ENCODE measurements at places on chromosomes 16 and 17.

- H3K4me3 ChIP-seq, result no peak overlapping the region
- no peak for DNase-seq
- peaks cover 1% of the 10 kb centered on the region for H3K36me3 ChIP-seq
- peaks cover 9% of the 10 kb centered on the region for H3K4me1 ChIP-seq
- H3K27ac ChIP-seq, result no peak overlapping the region
- no peaks in the 10 kb centered on the region for H3K27me3 ChIP-seq
Measured at GRCh38 chr16:27244363-27244755, 24.2 kb downstream of the NSMCE1 start.

DNA sequence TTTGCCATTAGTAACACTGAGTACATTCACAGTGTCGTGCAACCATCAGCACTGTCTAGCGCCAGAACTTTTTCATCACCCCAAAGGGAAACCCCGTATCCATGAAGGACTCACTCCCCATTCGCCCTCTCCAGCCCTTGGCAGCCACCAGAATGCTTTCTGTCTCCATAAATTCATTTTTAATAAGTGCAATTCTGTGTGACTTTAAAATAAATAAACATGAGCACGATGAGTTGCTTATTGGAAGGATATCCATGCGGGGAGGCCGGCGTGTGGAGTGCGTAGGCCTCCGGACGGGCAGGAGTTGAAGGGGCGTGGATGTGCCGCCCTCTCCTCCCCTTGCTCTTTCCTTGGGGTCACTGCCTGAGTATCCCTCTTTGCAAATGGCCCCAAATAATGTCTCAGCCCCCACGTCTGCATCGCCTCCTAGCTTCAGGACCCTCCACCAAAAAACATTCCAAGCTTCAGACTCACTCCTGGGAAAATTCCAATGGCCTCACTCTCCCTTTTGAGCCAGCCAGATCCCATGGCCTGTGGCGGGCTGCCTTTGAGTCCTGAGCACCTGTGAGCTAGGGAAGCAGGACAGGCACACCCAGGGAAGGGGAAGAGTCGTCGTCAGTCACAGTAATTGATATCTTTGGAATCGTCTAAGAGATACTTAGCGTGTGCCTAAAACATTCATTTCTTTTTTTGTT is 306.3 kb downstream of the SEC14L1 start:
- H3K27ac ChIP-seq, result no peak overlapping the region
- DNase-seq, result no peak
- peaks cover 40% of the 10 kb centered on the region for H3K4me1 ChIP-seq
- H3K4me3 ChIP-seq, result no peak overlapping the region

- H3K4me1 ChIP-seq, result peaks cover 23% of the 10 kb centered on the region
- no peaks in the 10 kb centered on the region for H3K27me3 ChIP-seq
- DNase-seq, result peak; percentile 41
- H3K4me3 ChIP-seq, result no peak overlapping the region
- peak overlapping the region; percentile 67 for H3K27ac ChIP-seq
- H3K36me3 ChIP-seq, result no peaks in the 10 kb centered on the region
Measured at GRCh38 chr17:17749921-17750320, 68.7 kb downstream of the RAI1 start.

DNA sequence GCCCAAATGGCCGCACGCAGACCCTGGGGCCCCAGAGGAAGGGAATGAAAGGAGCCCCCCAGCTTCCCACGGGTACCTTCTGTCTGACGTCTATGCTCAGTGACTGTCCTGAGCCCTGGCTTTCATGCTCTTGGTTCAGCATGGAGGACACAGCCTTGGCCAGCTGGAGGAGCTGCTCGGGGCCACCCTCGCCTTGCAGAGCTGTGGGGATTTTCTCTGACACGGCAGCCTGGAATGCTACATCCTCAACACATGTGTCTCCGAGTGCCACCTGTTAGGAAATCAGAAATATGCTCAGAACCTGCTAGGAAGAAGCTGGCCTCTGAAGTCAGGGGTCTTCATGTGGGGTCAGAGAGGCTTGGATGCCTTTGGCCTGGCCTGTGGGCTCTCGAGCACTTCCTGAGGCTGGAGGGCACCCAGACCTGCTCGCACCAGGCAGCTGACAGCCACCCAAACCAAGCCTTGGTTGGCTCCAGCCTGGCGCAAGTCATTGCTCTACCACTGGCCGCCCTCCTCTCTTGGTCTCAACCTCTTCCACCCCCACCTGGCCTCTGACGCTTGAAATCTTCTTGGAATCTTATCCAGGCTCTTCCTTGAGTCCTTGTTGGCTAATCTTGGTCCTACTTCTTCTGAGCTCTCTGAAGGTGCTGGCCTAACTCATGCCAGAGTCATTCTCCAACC is 63.7 kb upstream of the BCO1 start:
- no peaks in the 10 kb centered on the region for H3K36me3 ChIP-seq
- H3K27ac ChIP-seq, result no peak overlapping the region
- H3K4me3 ChIP-seq, result no peak overlapping the region
- no peaks in the 10 kb centered on the region for H3K4me1 ChIP-seq

GRCh38 chr16:85365120-85365519 is 248.0 kb upstream of the GSE1 start:
- no peak for DNase-seq
- H3K4me3 ChIP-seq, result no peak overlapping the region
- no peak overlapping the region for H3K27ac ChIP-seq
- peaks cover 13% of the 10 kb centered on the region for H3K27me3 ChIP-seq
- H3K36me3 ChIP-seq, result no peaks in the 10 kb centered on the region
- H3K4me1 ChIP-seq, result peaks cover 9% of the 10 kb centered on the region

DNA sequence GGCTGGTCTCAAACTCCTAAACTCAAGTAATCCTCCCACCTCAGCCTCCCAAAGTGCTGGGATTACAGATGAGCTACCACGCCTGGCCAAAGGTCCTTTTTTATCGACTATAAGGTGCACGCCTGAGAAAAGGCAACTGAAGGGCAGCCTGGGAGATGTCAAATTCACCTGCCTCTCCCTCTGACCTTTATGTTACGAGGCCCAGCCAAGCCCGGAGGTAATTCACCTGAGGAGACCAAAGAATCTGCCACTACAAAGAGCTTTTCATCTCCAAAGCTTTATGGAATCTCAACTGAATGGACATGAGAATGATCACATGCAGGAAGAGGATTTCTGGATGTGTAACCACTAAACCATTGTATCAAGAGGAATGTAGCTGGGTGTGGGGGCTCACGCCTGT is 37.2 kb downstream of the LYRM1 start:
- no peak overlapping the region for H3K27ac ChIP-seq
- no peaks in the 10 kb centered on the region for H3K4me1 ChIP-seq
- no peaks in the 10 kb centered on the region for H3K27me3 ChIP-seq
- no peak overlapping the region for H3K4me3 ChIP-seq

- H3K4me3 ChIP-seq, result no peak overlapping the region
- H3K4me1 ChIP-seq, result peaks cover 4% of the 10 kb centered on the region
- H3K36me3 ChIP-seq, result peaks cover 2% of the 10 kb centered on the region
- no peaks in the 10 kb centered on the region for H3K27me3 ChIP-seq
- no peak overlapping the region for H3K27ac ChIP-seq
Measured at GRCh38 chr16:14056970-14057369, 14.1 kb upstream of the MRTFB start.

- H3K27ac ChIP-seq, result no peak overlapping the region
- no peak for DNase-seq
- H3K36me3 ChIP-seq, result no peaks in the 10 kb centered on the region
- H3K4me1 ChIP-seq, result peaks cover 5% of the 10 kb centered on the region
- H3K4me3 ChIP-seq, result no peak overlapping the region
Measured at GRCh38 chr17:17363638-17364337, 60.6 kb downstream of the NT5M start.

GRCh38 chr16:65105171-65105570 is 16.7 kb downstream of the CDH11 start:
- no peaks in the 10 kb centered on the region for H3K36me3 ChIP-seq
- no peak overlapping the region for H3K4me3 ChIP-seq
- no peak for DNase-seq

DNA sequence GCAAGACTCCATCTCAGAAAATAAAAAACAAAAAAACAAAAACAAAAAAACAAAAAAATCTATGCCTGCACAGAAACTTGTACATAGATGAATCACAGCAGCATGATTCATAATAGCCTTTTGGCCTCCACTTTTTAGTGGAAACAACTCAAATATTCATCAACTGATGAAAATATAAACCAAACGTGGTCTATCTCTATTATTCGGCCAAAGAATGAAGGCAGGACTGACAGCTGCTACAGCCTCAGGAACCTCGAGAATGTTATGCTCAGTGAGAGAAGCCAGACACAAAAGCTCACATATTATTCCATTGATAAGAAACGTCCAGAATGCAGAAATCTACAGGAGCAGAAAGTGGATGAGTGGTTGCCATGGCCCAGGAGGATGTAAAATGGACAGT is 19.8 kb downstream of the PPL start:
- no peak for DNase-seq
- H3K4me3 ChIP-seq, result no peak overlapping the region
- no peaks in the 10 kb centered on the region for H3K27me3 ChIP-seq
- H3K4me1 ChIP-seq, result peaks cover 8% of the 10 kb centered on the region

DNA sequence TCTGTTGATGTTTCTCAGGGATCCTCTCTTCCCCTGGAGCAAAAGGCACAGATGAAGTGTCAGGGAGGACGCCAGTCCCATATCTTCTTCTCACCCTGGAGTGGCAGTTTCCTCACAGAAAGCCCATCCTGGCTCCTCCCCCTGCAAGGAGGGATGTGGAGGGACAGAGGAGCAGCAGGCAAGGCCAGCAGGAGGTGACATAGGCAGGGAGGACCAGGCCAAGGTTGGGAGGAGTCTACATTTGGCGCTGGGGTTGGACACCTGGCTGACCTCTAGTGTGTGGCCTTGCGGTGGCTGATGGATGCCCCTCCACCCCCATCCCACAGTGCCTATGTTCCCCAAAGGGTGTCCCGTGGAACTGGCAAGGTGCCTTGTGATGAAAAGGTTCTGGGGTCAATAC is 125.4 kb downstream of the SEC14L1 start:
- H3K27me3 ChIP-seq, result peaks cover 9% of the 10 kb centered on the region
- no peak overlapping the region for H3K4me3 ChIP-seq
- no peak overlapping the region for H3K27ac ChIP-seq
- H3K4me1 ChIP-seq, result peaks cover 12% of the 10 kb centered on the region

- no peak for DNase-seq
- peaks cover 11% of the 10 kb centered on the region for H3K36me3 ChIP-seq
- H3K4me1 ChIP-seq, result no peaks in the 10 kb centered on the region
- H3K4me3 ChIP-seq, result no peak overlapping the region
Measured at GRCh38 chr17:60311936-60312335, 80.0 kb downstream of the USP32 start.

- peaks cover 16% of the 10 kb centered on the region for H3K4me1 ChIP-seq
- peak overlapping the region; percentile 1 for H3K4me3 ChIP-seq
- H3K27me3 ChIP-seq, result no peaks in the 10 kb centered on the region
- DNase-seq, result no peak
- peak overlapping the region; percentile 93 for H3K27ac ChIP-seq
Measured at GRCh38 chr16:29943846-29944799, 17.8 kb upstream of the TMEM219 start.

DNA sequence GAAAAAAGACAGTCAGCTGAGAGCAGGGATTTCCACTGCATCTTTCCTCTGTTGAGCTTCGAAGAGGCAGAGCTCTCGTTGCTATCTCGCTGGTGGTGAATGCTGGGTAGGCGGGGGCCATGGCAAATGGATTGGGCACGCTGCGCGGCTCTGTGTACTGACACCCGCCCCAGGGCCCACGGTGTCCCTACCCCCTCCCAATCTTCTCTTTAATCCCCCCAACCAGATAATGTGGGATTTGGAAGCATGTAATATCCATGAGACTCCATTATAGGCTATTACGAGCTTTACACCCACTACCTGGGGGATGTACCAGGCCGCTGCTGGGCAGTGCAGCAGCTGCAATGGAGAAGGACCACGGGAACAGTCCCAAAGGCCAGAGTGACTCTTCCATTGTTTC is 8.3 kb downstream of the PIPOX start:
- no peak for DNase-seq
- peaks cover 16% of the 10 kb centered on the region for H3K4me1 ChIP-seq
- H3K4me3 ChIP-seq, result no peak overlapping the region
- H3K36me3 ChIP-seq, result no peaks in the 10 kb centered on the region
- H3K27ac ChIP-seq, result peak overlapping the region; percentile 80

- H3K4me1 ChIP-seq, result peaks cover 4% of the 10 kb centered on the region
- no peak for DNase-seq
- no peak overlapping the region for H3K27ac ChIP-seq
- H3K27me3 ChIP-seq, result no peaks in the 10 kb centered on the region
- no peak overlapping the region for H3K4me3 ChIP-seq
- H3K36me3 ChIP-seq, result no peaks in the 10 kb centered on the region
Measured at GRCh38 chr16:76932541-76933211, 258.3 kb upstream of the MON1B start.

- no peaks in the 10 kb centered on the region for H3K4me1 ChIP-seq
- no peaks in the 10 kb centered on the region for H3K27me3 ChIP-seq
- no peak overlapping the region for H3K4me3 ChIP-seq
- DNase-seq, result no peak
Measured at GRCh38 chr16:19598805-19599510, 43.5 kb downstream of the VPS35L start.

- H3K4me3 ChIP-seq, result no peak overlapping the region
- no peaks in the 10 kb centered on the region for H3K36me3 ChIP-seq
- no peak overlapping the region for H3K27ac ChIP-seq
- H3K4me1 ChIP-seq, result peaks cover 3% of the 10 kb centered on the region
- no peak for DNase-seq
Measured at GRCh38 chr16:66927918-66928649, 2.7 kb upstream of the RRAD start.

- peaks cover 3% of the 10 kb centered on the region for H3K36me3 ChIP-seq
- H3K27ac ChIP-seq, result no peak overlapping the region
- H3K4me1 ChIP-seq, result no peaks in the 10 kb centered on the region
- H3K4me3 ChIP-seq, result no peak overlapping the region
Measured at GRCh38 chr16:1206786-1207185, 18.3 kb downstream of the TPSG1 start.

- no peak overlapping the region for H3K27ac ChIP-seq
- H3K36me3 ChIP-seq, result peaks cover 5% of the 10 kb centered on the region
- H3K4me1 ChIP-seq, result peaks cover 4% of the 10 kb centered on the region
- H3K4me3 ChIP-seq, result no peak overlapping the region
- DNase-seq, result no peak
- no peaks in the 10 kb centered on the region for H3K27me3 ChIP-seq
Measured at GRCh38 chr16:11333010-11333409, 12.2 kb upstream of the RMI2 start.

DNA sequence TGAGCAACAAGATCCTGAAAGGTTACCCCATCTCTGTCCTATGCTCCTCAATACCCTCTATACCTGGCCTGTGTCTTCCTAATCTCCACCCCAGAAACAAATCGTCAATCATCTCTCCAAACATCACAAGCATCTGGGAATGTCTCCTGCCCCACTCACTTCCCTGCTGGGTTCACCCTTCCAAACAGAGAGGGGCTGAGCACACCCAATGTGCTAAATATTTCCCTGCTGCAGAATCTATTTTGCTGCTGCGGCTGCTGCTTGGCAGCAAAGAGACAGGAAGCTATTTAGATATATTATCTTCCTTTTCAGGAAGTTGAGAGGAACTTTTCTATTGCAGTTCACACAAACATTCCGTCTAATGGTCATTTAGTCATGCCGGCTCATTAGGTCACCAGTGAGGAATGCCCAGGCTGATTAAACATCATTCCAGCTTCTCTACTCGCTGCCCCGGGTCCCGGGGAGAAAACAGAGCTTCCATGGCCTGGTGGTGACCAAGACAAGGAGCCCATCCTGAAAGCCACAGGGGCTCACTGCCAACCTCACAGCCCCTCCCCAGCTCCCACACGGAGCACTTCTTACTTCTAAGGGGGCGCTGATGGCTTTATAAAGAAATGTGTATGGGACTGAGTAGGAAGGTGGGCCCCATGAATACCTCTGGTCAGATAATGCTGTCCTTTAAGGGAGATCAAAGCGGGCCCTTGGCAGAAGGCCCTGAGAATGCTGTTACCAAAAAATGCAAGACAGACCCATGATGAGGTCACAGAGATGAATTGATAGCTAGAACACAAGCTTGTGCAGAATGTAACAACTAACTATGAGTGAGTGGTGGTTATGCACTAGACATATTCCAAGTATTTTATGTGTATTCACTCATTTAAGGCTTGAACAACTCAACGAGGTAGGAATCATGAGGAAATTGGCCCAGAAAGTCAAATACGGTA is 218.3 kb downstream of the SOX9 start:
- H3K27ac ChIP-seq, result peak overlapping the region; percentile 91
- no peaks in the 10 kb centered on the region for H3K36me3 ChIP-seq
- peaks cover 16% of the 10 kb centered on the region for H3K4me1 ChIP-seq
